ENCODE measurements at places on chromosomes 12 and 14. TPM values are rescaled to one million over a fixed set of nuclear protein-coding genes. Genes with fewer than 3 reads are reported as not detected.

DNA sequence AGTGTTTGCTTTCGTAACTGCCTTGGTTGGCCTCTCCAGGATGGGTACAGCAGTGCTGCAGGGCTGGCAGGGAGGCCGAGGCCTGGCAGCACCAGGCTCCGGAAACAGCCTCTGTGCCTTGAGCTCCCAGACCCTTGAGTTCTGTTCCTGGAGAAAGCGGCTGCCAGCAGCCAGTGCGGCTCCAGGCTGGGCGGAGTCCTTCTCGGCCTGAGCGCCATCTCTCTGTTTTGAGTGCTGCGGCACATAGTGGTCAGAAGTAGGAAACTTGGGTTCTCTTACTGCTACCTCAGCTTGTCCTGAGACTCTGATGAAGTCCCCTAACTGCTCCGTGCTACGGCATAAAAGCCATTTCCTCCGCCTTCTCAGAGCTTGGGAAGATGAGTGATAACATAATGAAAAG is 65.9 kb downstream of the KCNA1 start:
- no peak for ATAC-seq

DNA sequence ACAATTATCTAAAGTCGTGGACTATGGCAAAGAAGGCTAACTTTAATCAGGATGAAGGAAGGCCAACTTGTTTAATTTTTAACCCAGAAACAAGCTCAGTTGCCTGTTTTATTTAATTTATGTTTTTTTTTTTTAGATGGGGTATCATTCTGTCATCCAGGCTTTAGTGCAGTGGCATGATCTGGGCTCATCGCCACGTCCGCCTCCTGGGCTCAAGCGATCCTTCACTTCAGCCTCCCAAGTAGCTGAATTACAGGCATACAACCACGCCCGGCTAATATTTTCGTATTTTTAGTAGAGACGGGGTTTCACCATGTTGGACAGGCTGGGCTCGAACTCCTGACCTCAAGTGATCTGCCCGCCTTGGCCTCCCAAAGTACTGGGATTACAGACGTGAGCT is 19.7 kb downstream of the NUDT4 start:
- no peak for ATAC-seq

DNA sequence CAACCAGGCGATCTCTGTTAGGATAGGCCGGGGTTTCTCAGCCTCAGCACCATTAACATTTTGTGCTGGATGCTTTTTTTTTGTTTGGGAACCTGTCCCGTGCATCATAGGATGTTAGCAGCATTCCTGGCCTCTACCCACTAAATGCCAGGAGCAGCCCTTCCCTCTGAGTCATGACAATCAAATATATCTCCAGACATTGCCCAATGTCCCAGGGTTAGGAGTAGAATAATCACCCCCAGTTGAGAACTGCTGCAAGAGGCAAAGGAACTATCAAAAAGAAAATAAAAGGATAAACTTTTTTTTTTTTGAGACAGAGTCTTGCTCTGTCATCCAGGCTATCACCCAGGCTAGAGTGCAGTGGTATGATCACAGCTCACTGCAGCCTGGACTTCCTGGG is 76.0 kb downstream of the ACACB start:
- ATAC-seq: no peak

- no peak for ATAC-seq
These were observed 13.5 kb upstream of the KRT82 start for GRCh38 chr12:52419656-52420055.

DNA sequence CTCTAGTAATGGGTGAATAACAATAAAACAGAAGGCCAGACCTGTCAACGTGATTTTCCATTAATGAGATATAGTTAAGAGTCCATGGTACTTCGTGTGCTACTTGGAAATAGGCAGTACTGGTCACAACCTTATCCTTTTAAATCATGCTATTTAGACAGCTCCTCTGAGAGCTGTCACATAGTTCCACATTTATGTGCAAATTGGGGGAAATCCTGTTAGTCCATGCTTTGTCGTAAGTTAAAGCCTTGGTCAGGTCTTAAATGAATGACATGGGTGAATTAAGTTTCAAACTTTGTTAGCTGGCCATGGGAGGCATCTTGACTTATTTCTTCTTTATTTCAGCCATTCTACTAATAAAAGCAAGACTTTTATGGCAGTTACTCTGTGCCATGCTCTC is 11.9 kb upstream of the BHLHE41 start:
- no peak for ATAC-seq

B4GALNT3 gene
- 1.6 TPM for total RNA-seq

SAMD15 gene
- total RNA-seq: not detected

STON2 gene
- total RNA-seq: 2.8 TPM

MYH6 gene
- not detected for total RNA-seq

MIP gene
- total RNA-seq: not detected

TWF1 gene
- 102 TPM for total RNA-seq

CERS5 gene
- total RNA-seq: 27.7 TPM

Measured in gastroesophageal sphincter (tissue), 4 donors.